ENCODE measurements at places on chromosomes 3 and 15.
A peak's percentile ranks its signal among the peaks of the same experiment; 100 is the strongest.

- DNase-seq, result no peak
These were observed 53.9 kb downstream of the CRTC3 start for GRCh38 chr15:90583471-90584252.

- DNase-seq, result no peak
These were observed 24.5 kb downstream of the SLC6A20 start for GRCh38 chr3:45771831-45772230.

GRCh38 chr15:85280203-85280602 is 100.2 kb upstream of the AKAP13 start:
- no peak for DNase-seq

GRCh38 chr3:193372783-193373182 is 5.8 kb downstream of the ATP13A5 start:
- DNase-seq, result no peak

- no peak for DNase-seq
These were observed 13.9 kb upstream of the C15orf61 start for GRCh38 chr15:67506775-67507747.

DNA sequence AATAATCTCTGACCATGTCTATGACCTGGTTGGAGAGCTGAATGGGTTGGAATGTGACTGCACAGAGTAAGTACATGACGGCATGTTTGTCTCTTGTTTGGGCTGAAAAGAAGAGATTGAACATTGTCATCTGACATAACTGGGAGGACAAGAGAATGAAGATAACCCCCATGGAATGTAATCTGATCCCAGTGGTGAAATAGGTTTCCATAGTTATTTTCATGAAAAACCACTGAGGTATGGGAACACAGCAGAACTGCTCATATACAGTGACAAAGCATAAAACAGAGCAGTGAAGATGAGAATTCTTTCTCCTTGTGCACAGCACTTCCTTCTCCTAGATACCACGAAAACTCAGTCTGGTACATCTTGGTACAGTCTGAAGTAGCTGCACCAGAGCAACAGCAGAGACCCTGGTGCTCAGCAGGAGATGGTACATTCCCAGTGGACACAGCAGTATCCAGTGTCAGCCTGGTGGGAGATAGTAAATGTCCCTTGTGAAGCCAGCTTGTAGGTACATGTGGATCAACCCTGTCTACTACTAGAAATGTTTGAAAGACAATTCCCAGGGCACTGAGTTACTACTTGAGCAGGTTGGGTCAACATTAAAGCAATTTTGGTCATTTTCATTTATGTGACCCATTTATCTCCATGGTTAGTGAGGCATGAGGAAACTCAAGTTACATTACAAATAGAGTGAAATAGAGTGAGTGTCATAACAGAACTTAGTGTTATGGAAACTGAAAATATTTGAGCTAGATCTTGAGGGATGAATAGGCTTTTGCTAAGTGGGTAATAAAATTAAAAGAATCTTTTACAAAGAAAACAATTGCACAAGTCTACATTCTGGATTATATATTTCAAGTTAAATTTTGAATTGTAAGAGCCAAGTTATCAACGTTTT is 178.3 kb downstream of the SUCNR1 start:
- no peak for DNase-seq

DNA sequence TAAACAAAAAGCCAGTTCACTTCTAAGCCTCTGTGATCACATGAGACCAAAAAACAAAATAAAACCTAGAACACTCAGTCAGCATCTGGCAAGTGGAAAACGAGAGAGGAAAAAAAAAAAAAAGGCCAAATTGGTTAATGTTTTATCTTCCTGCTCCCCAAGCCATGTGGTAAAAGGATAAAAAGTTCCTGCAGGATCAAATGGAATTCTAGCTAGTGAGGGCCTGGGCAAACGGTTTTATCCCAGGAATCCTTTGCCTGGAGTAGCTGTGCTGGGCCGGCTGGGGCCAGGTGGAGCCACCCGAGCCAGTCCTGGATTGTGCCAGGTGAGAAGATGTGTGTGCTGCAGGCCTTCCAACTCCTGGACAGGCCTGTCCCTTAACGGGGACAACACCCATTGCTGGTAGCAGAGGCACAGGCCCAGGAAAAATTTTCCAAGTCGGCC is 13.2 kb downstream of the SMAD6 start:
- DNase-seq, result no peak

- no peak for DNase-seq
These were observed 1.7 kb downstream of the EAF1 start for GRCh38 chr3:15429080-15429479.

GRCh38 chr3:152313914-152314313 is 45.2 kb downstream of the MBNL1 start:
- DNase-seq, result no peak

DNA sequence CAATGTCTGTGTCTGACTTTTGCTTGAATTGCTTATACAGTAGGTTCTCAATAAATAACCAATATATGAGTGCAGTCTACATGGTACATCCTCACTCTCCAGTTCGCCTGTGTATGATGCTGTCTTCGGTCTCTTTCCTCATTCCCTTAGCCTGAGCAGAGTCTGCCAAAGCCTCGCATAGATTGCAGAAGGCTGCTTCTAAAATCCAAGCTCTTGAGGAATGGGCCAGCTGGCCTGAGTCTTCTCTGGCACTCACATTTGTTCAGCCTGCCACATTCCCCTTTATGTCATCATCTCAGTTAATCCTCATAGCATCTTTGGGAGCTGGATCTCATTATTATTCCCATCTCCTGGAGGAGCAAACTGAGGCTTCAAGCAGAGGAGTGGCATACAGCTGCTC is 27.2 kb upstream of the ADAMTS7 start:
- no peak for DNase-seq

DNA sequence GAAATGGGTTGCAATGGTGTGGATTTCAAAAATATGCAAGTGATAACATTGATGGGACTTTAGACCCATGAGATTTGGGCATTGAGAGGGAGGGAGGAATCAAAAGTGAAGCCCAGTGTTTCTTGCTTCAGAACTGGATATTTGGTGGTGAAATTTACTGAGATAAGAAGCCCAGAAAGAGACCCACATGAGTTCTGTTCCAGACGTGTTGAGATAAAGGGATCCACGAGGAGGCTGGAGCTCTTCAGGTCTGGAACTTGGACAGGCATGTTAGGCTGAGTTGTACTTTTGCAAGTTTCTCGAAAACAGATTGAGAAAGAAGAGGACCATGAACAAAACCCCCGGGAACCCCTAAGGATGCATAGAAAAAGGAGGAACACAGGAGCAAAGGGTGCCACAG is 290.2 kb downstream of the MEX3B start:
- no peak for DNase-seq

DNA sequence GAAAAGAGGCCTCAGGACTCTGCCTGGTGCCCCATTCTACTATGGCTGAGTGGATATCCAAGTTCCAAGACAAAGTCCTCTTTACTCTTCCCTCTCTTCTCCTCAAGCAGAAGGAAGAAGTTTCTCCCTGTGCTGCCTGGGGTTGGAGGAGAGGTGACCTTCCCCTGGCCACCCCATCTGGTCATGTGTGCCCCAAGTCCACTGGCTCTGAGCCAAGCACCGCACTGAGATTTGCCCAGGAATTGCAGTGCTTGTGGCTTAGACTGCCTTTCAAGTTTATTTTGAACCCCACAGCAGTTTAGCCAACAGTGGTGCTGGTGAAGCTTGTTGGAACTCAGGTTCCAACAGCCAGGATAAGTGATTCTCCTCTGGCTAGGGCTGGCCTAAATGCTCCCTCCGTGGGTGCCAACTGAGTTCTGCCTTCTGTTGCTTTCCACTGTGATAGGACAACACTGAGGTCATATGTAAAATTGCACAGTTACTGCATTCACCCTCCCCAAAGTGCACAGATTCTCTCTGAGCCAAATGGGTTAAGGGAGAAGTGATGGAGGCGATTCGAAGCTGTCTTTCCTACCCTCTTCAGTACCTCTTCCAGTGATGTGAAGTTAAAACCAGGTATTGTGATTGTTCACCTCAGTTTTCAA is 69.9 kb downstream of the TMCO5A start:
- no peak for DNase-seq

- DNase-seq, result no peak
These were observed 163.1 kb downstream of the KCNMB2 start for GRCh38 chr3:178699364-178699763.

DNA sequence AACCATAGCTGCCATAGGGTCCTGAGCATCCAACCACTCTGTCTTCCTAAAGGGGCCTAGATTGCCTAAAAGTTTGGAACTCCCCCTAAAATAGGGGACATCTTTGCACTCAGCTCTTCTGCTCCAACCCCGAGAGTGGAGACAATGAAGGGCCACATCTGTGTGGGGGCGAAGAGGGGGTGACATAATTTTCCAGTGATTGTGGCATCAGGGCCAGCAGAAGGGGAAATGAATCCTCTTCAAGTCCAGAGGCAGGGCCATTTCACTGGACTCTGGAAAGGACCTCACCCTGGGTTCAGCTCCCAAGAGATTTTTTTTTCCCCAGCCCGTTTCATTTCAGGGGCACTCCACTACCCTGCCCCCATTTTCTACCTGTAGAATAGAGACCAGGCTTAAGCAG is 4.6 kb upstream of the ANKRD63 start:
- DNase-seq, result no peak

DNA sequence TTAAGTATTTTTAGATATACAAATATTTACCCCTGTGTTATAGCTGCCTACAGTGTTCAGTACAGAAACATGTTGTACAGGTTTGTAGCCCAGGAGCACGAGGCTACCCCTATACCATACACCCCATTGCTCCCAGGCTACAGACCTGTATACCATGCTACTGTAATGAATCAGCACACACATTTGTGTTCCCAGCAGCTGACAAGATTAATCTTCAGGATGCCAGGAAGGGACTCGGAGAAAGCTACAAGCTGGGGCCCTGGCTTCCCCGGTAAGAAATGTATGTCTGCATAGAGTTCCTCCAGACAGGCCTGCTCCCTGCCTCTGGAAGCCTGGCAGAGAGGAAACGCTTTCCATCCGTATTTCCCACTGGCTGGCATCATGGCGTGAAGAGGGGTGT is 136.5 kb downstream of the XXYLT1 start:
- DNase-seq, result no peak

DNA sequence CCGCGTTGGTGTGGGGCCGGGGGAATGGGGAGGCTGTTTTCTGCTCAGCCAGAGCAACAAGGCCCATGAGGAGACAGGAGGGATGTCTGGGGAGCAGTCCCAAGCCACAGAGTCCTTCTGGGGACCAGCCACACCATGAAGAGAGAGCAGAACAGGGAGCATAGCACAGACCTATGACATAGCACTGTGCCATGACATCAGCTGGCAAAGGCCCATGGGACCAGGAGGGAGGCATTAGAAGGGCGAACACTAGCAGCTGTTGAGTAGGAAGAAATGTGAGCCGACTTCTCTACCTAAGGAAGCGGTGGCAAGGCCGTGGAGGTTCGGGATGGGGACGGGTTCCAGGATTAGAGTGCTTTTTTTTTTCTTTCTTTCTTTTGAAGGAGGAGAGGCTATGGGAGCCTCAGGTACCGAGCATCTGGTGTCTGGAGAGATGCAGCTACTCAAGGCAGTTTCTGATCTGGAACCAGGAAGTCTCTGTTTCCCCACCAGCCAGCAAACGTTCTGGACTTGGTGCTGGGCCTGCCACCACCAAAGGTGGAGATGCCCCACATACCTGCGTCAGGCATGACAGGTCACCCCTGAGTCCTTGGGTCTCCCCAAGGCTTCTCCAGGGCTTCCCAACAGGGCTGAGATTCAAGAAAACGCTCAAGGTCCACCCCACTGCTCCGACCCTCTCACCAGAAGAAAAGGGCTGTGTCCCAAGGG is 77.3 kb upstream of the CGNL1 start:
- peak; percentile 84 for DNase-seq

- no peak for DNase-seq
These were observed 73.2 kb downstream of the AAGAB start for GRCh38 chr15:67181221-67181639.

- no peak for DNase-seq
These were observed 44.4 kb downstream of the TIPARP start for GRCh38 chr3:156718622-156719306.

GRCh38 chr3:23455084-23455483 is 252.0 kb downstream of the UBE2E2 start:
- no peak for DNase-seq

- no peak for DNase-seq
These were observed 43.1 kb upstream of the FNDC3B start for GRCh38 chr3:171996178-171996817.

DNA sequence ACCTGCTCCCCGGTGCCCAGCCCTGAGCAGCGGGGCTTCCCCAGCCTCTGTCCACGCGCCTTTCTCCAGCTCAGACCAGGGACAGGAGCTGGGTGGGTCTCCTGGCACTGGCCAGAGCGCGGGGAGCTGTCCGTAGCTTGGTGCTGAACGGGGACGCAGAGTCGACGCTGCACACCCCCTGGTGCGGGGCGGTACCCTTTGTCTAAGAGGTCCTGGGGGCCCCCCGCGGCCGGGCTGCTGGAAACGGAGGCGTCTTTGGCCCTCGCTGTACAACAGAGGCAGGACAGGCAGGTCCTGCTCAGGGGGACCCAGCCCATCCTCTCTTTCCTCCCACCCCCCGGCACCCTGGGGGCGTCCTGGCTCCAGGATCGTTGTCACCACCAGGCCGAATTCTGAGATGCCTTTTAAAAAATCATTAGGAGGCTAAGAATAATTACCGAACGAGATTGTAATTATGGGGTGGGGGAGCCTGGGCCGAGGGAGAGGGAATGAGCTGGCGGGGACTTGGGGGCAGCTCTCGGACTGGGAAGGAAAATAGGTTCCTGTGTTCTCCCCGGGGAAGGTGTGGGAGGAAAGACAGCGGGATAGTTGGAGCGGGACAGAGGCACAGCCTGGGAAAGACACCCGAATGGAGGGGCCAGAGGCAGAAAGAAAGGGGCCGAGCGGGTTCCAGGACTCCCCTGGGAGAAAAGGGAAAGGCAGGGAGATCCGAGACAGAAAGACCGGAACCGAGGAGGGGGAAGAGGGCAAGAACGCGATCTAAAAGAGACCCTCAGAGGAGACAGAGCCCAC is 4.1 kb upstream of the SKOR1 start:
- DNase-seq, result no peak

GRCh38 chr3:133479895-133480669 is 80.2 kb downstream of the BFSP2 start:
- no peak for DNase-seq

DNA sequence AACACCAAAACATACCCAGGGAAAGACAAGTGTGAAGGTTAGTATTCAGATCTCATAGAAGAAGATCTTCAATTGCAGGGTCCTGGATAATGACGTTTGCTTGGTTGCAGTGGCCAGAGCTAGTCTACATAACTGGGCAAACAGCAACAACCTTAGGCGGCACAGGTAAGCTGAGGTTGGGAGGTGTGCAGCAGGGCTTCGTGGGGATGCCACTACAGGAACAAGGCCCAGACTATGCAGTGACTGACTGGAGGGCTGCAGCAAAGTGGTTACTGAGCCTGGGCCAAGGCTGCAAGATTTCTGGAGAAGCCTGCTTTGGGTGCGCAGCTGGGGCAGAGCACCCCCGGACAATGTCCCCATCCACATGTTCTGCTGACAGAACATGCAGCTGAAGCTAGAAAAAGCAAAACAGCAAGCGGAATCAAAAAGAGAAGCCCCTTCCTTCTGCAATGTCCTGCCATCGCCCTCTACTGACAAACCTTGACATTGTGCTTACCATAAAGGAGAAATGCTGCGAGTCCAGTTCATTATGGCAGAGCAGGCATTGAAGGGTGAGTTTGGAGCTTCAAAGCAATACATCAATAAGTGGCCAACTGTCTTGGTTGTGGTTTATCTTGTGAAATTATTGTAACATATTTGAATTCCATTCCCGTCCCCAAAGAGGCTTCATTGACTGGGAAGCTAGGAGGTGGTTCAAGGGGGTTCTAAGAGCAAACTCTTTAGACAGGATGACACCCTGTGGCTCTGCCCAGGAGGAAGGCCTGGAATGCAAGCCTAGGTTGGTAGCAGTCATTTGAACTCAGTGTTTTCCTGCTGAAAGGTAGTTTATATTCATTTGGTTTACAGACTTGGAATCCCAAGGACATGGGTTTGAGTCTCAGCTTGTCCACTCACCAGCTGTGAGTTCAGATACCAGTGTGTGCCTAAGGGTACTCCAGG is 217.0 kb downstream of the PDCD6IP start:
- no peak for DNase-seq

Data from NCI-H1436 (cell line).